GM03348 (cell line): ENCODE measurements at places on chromosomes 7 and 10.

GRCh38 chr10:86964061-86964846 is 4.0 kb upstream of the ADIRF start:
- DNase-seq = no peak

DNA sequence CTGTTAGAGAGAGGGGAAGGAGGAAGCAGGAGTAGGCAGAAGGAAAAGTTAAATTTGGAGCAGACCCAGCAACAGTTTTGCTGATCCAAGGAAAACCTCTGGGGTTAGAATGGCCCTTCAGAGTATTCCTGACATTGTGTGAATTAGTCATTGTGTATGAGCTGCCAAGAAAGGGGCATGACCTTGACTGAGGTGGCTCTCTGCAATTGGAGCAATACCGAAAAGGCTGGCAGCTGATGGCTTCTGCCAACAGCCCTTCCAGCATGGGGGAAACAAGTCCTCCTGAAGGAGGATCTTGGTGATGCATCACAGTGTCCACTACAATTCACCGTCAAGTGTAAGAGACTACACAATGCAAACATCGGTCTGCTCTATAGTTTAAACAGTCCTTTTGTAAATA is 20.6 kb upstream of the WASL start:
- peak; percentile 24 for DNase-seq

DNA sequence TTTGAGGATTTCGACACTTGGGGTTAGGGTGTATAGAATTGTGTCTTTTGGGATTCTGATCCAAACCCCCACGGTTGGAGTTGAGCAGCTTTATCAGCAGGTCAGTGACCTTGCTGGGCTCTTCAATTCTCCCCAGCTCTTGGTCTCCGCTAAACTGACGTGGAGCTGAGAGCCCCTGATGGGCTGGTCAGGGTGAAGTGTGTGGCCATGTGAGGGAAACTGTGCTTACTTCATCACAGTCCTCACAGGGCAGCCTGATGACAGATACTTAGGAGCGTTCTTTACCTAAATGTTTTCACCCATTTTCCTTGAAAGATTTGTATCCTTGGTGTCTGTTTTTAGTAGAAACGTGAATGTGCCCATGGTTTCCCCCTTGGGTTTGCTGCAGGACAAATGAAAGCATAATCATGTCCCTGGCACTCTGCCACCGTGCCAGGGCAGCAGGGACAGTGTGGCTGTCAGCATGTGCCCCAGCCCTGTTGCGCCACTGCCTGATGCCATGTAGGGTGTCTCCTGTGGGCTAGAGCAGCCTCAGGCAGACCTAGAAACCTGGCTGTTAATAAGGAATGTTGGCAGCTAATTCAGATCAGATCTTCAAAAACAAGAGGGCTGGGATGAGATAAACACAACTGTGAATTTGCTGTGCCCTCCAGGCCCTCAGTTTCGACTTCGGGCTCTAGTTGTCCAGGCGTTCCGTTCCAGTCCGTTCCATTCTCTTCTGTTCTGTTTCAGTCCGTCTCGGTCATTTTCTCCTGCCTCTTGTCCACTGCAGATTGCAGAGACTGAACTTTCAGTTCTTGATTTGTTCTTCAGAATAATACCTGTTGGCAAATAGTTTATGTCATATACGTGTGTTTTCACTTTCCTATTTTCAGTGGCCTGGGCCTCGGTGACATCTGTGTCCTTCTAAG is 96.8 kb downstream of the TRRAP start:
- DNase-seq = no peak

DNA sequence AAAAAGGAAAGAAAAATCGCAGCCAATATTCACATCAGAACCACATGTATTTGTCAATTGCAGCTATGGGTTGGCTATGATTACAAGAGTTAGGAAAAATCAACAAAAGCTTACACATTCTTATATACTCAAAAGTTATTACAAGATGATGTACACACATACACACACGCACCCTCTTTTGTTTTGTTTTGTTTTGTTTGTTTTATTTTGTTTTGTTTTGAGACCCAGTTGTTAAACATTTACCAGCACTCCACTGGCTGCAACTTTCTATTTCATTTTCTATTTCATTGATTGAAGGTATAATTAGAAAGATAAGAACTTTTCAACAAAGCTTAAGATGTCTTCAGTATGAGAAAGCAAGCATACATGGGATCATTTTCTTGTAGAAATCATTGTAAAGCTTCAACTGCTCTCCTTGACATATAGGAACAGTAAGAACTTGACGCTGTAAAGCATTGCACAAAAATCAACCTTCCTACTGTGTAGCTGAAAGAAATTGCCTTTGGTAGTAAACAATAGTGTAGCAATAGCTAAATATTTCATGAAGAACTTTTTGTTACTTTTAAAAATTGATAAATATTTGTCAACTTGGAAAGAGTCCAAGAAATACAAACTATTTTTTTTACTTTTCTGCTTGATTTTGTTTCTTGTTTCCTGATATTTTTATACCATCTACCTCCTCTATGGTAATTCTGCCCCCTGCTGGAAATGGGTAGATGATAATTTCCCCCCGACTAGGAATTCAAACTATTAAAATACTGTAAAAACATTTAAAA is 205.9 kb downstream of the MBL2 start:
- peak; percentile 58 for DNase-seq

DNA sequence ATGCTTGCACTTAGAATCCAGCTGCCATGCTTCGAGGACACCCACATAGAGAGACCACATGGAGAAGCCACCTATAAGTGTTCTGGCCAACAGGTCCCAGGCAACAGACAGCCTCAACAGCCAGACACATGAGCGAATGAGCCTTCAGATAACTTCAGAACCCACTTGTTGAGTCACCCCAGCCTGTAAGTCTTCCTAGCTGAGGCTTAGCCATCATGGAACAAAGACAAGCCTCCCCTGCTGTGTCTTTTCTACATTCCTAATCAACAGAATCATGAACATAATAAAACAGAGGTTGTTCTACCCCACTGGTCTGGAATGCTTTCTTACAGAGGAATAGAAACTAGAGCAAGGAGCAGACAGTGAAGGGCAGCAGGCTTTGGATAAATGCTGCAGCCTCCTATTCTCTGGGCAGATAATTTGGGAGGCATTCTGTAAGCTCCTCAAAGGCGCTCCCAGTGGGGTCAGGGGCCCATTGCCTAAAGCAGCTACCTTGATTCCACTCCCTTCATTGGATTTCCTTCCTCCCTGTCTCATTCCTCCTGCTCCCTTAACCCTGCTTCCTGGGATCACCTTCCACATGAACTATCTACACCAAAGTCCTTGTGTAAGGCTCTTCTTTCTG is 4.6 kb downstream of the TLL2 start:
- peak; percentile 52 for DNase-seq

- no peak for DNase-seq
Observed at GRCh38 chr10:108597657-108598319, 1325.5 kb downstream of the XPNPEP1 start.

DNA sequence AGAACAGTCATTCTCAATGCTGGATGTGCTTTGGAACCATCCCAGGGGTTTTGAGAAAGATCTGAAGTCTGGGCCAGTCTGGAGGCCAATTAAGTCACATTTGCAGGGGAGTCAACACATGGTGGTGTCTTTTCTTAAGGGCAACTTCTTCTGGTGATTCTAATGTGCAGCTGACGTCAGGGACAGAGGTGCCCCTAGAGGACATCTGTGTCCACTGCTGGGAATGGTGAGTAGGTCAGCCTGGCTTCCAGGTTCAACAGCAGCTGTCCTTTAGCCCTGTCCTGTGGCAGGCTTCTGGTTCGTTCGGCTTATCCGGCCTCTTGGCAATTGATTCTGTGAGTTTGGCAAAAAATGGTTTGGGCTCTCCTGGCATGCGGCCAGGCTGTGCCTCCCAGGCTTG is 269.7 kb upstream of the HABP2 start:
- DNase-seq = no peak

DNA sequence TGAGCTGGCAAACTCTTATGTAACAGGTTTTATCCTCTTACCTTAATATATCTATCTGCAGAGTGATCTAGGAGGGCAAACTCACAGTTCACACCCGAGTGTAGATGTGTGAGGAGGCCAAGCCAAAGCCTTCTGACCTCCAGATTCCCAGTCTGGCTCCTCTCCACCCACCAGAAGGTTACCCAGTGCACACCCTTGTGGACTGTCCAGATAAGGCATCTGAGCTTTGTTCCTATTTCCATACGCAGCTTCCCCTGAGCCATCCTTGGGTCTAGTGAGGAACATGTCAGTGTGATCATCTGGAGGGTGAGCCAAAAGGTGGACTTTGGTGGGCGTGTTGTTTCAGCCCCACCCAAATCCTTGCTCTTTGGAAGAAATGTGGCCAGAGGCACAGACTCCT is 203.0 kb upstream of the MEOX2 start:
- peak; percentile 6 for DNase-seq

DNA sequence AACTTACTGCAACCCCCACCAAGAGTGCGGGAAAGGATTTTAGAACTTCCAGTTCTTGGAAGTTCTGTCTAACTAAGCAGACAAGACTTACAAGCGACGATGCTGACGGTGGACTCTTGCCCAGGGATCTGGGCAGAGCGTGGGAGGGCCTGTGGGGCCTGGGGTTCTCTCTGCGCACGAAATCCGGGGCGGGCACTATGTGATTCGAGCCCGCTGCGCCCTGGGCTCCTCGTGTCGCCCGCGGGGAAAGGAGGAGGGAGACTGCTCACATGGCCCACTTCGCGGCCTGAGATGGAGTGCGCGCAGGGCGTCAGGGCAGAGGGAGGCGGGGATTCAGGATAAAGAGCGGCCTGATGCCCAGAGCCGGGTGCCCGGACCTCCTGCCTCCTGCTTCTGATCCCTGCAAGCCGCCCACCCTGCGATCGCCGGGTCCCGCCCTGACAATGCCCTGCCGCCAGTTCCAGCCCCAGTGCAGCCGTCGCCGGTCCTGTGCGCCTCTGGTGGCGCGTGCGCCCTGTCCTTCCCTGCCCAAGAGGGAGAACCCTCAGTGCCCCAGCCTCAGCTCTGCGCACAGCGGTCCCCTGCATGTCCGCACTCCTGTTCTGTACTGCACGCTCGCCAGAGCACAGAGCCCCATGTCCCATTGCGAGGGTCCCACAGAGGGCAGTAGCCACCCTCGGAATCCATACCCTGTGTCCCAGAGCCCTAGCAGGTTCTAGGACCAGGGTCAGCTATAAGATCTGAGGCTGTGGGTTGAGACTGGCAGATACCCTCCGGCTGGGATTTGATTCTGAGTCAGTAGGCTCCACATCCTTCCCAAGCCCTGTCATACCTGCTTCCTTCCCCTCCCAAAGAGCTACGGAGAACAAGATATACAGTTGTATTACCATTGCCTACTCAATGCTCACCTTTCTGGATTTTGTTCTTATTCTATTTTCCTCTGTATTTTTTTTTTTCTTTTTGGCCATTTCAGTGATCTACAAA is 99.4 kb upstream of the TMEM106B start:
- peak; percentile 19 for DNase-seq

DNA sequence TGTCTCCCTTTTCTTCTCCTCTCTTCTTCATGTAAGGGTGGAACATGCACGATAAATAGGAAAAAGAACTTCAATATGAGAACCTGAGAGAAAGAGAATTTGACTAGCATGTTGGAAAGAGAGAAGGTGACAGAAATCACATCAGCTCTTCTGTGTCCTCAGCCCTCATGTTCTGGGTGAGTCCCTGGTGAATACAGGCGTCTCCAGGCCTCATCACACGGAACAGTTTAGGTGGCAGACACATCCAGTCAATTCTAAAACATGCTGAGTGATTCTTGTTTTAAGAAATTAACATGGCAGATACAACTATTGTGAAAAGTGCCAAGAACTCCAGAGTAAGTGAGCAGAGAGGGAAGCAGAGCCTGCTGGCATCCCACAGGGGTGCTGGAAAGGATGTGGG is 96.1 kb downstream of the FAM107B start:
- DNase-seq = no peak

- no peak for DNase-seq
Observed at GRCh38 chr7:2497500-2498336, 21.5 kb upstream of the GRIFIN start.

DNA sequence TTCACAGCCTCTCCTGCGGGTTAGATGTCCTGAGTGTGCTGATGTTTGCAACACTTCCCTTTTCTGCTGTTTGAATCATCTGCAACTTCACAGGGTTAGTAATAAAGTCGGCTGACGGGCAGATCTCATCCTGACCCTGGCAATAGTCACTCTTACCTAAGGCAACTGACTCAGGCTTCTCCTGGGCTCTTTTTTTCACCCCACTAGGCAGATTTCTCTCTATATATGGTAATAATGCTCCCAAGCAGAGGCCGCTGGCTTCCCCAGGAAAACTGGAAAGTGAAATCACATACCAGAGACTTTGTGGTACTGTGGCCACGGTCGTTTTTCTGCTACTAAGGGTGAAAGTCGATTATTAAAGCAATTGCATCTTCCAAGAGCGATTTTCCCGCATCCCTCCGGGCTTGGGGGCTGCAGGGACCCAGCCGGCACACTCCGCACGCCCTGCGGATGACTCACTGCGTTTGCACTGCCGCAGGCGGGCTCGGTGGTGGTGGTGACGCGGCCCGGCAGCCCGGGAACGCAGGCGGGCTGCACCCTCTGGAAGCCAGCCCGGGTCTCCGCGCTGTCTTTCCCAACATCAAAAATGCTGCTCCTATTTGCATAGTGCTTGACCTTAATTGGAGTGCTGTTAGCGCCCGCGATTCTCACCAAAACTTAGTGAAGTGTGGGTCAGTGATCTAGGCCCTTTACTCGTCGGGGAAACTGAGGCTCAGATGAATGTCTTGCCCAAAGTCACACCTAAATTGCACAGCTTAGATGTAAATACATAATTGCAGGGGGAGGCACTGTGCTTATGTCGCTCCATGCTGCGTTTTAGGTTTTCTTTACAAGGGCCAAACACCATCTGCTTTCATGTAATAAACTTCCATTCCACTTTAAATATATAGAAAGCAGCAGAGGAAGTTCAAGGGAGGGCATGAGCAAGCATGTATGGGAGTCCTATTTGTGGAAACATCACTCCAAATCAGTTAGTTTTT is 47.6 kb upstream of the ITGB1 start:
- peak; percentile 91 for DNase-seq

- DNase-seq = no peak
Observed at GRCh38 chr7:106375499-106375898, 90.7 kb upstream of the NAMPT start.

- no peak for DNase-seq
Observed at GRCh38 chr7:30977896-30978564, 14.3 kb downstream of the GHRHR start.

- peak; percentile 0 for DNase-seq
Observed at GRCh38 chr10:46215426-46215825, 71.4 kb upstream of the ANTXRL start.

DNA sequence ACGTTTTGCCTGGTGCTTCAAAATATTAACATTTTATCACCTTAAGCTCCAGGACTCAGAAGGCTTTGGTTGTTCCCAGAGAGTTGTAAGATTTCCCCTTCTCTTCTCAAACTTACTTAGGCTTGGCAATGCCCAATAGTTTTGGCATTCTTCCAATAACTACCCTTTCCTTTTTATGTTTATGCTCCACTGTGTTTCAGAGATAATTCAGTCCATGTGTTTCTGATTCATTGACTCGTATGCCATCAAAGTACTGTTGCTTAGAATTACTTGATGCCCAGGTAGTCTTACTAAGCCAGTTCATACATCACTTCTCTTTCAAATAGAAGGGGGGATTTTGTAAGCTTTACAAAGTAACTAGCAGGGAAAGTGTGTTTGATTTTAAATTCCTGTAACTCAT is 66.6 kb downstream of the AGMO start:
- no peak for DNase-seq

GRCh38 chr7:2312267-2312929 is 1.8 kb downstream of the SNX8 start:
- DNase-seq = peak; percentile 4

- DNase-seq = no peak
Observed at GRCh38 chr7:49692516-49692915, 80.9 kb upstream of the VWC2 start.
